ENCODE measurements at places on chromosomes 12 and 14.

- H3K27me3 ChIP-seq = no peaks in the 10 kb centered on the region
- DNase-seq = no peak
- peaks cover 15% of the 10 kb centered on the region for H3K36me3 ChIP-seq
- no peak overlapping the region for H3K4me3 ChIP-seq
- no peak overlapping the region for H3K27ac ChIP-seq
These were observed 3.9 kb downstream of the SNAPC1 start for GRCh38 chr14:61766151-61766550.

- no peak overlapping the region for H3K27ac ChIP-seq
- no peak for DNase-seq
- H3K36me3 ChIP-seq = no peaks in the 10 kb centered on the region
- no peak overlapping the region for H3K4me3 ChIP-seq
- H3K27me3 ChIP-seq = no peaks in the 10 kb centered on the region
- no peaks in the 10 kb centered on the region for H3K4me1 ChIP-seq
These were observed 34.7 kb downstream of the TNFAIP2 start for GRCh38 chr14:103157969-103158368.

DNA sequence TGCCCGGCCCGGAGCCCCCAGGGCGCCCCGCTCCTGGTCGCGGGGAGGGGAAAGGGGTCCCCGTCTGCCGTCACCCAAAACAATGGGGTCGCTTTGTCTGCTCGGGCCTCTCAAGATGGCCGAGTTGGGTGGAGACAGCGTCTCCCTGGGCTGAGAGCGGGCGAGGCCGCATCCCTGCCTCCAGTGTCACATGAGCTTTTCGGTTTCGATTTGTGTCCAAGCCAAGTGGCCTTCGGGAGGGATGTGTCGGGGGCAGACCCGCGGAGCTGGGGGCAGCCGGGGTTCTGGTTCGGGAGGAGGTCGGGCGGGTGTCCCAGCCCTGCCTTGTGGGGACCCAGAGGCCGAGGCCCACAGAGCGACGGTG lies 790 bp downstream of the DYNC1H1 start:
- peak overlapping the region; percentile 93 for H3K27ac ChIP-seq
- H3K4me1 ChIP-seq = peaks cover 12% of the 10 kb centered on the region
- peak; percentile 74 for DNase-seq
- no peaks in the 10 kb centered on the region for H3K27me3 ChIP-seq

DNA sequence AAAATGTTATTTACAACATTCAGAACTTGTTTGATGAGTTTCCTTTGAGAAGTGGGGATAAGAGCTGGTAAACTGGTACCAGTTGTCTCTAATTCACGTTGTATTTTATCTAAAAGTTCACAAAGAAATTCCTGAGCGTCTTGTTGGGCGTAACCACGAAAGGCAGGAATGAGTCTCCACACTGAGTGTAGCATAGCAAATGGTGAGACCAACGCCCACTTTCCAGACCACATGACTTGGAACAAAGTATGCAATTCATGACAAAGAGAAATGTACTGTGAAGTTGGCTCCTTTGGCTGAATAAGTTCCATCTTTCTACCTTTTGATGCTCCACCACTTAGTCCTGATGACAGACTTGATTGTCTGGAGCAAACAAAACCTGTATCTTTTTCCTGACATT lies 18.4 kb downstream of the USP44 start:
- H3K27me3 ChIP-seq = no peaks in the 10 kb centered on the region
- H3K36me3 ChIP-seq = no peaks in the 10 kb centered on the region
- H3K4me3 ChIP-seq = no peak overlapping the region
- no peak for DNase-seq
- H3K27ac ChIP-seq = no peak overlapping the region
- H3K4me1 ChIP-seq = no peaks in the 10 kb centered on the region

- DNase-seq = no peak
- no peaks in the 10 kb centered on the region for H3K36me3 ChIP-seq
- no peak overlapping the region for H3K4me3 ChIP-seq
- no peaks in the 10 kb centered on the region for H3K27me3 ChIP-seq
These were observed 460.8 kb downstream of the BCAT1 start for GRCh38 chr12:24488091-24488596.

DNA sequence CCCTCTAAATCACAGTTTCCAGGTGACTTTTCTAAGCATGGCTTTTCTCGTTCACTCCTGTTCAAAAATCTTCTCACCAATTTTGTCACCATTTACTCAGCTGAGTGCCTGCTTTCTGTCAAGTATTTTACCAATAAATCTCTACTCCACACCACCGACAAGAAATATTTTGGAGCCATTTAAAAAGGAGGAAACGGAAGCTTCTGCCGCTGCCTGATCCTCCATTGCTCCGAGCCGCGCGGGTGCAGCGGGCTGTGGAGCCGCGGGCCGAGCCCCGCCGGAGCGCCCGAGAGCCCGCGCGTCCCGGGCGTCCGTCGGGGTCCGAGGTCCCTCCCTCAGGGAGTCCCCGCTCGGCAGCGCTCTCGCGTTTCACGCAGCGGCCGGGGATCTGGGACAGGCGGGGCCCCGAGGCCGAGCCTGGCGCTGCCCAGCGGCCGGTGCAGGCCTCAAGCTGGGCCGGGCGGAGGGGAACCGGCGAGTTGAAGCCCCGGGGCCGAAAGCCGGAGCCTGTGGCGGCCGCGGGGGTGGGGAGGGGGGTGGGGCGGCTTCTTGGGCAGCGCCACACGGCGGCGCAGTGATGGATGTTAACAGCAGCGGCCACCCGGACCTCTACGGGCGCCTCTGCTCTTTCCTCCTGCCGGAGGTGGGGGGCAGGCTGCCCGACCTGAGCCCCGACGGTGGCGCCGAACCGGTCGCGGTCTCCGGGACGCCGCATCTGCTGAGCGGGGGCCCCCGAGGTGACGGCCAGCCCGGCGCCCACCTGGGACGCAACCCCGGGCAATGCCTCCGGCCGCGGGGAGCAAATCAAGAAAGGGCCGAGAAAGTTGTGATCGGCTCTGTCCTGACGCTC lies 1.1 kb upstream of the HEBP1 start:
- peak overlapping the region; percentile 89 for H3K27ac ChIP-seq
- peak; percentile 72 for DNase-seq
- no peaks in the 10 kb centered on the region for H3K36me3 ChIP-seq

DNA sequence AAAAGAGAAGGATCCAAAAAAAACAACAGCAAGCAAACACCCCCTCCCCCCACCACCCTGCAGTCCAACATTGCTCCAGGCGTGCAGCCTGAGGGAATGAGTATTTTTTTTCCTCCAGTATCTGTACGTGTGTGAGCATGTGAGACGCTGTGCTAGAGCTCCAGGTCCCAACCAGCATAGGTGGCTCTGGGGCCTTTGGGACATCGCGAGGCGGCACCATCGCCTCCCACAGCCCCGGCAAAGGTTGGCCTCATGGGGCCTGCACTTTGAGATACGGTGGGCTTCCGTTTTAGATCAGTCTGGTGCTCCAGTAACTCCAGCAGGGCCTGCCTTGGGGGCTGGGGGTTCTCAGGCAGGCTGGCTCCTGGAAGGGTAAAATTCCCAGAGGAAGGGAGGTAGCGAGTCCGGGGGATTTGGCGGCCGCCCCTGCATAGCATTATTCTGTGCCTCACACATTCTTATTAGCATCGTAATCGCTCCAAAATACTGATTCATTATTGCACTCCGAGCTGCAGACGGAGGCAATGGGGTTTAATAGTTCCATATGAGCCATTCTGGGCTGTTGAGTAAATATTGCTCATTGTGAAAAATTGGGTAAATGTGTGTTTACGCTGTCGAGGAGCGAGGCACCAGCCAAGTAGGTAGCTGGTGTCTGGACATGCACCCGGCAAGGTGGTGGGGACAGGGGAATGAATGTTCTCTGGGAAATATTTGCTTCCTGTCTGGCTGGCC lies 143.1 kb upstream of the MYL2 start:
- no peaks in the 10 kb centered on the region for H3K27me3 ChIP-seq
- DNase-seq = no peak
- peaks cover 6% of the 10 kb centered on the region for H3K4me1 ChIP-seq

- peak; percentile 24 for DNase-seq
- H3K36me3 ChIP-seq = no peaks in the 10 kb centered on the region
- no peaks in the 10 kb centered on the region for H3K4me1 ChIP-seq
- no peaks in the 10 kb centered on the region for H3K27me3 ChIP-seq
These were observed 253.1 kb downstream of the ANO2 start for GRCh38 chr12:5691943-5692342.

DNA sequence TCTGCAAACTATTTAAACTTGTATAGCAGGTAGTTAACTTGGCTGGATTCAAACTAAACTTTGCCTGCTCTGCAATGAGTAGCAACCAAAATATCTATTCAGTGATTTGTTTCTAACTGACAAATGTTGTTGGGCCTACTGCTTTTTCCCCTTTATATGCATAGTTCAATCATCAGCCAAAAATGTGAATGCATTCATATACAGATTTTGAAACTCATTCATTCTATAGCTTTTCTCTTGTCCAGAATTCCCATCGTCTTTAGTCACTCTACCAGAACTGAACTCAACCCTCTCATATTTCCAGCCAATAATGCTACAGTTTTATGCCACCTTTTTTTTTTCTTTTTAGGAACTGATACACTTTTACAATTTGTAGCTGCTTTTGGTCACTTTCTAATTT lies 599.8 kb downstream of the RPL10L start:
- H3K4me1 ChIP-seq = no peaks in the 10 kb centered on the region
- no peaks in the 10 kb centered on the region for H3K27me3 ChIP-seq
- H3K4me3 ChIP-seq = no peak overlapping the region

DNA sequence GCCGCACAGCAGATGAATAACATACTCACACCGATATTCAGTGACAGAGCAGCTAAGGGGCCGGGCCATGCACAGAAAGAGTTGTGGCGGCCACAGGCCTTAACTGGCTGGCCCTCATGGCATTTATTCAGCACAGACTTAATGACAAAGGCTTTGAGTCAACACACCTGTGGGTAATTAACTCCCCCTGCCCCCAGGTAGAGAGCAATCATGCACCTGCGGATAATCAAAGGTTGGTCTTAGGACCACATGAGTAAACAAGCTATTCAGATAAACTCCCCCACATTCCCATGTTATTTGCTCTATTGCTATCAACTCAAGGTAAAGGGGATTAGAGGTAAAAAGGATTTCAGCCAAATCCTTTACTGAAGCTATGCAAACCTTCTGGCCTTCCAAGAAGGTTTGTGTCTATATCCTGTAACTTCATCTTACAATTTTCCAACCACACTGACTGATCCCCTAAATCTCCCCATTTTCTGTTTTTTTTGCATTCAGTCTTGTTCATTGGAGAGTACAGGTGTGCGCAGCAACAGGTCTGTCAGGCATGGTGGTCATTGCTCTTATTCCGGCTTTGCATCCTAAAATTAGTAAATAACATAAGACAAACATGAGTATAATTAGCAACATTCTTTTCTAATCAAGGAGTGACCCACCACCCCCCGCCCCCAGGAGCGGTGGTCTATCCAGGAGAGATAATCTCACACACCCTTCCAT lies 16.9 kb upstream of the BLTP3B start:
- H3K4me3 ChIP-seq = no peak overlapping the region
- H3K27ac ChIP-seq = no peak overlapping the region

GRCh38 chr12:67434671-67435370 lies 165.7 kb downstream of the CAND1 start:
- H3K27ac ChIP-seq = no peak overlapping the region
- no peaks in the 10 kb centered on the region for H3K27me3 ChIP-seq
- no peak for DNase-seq
- peaks cover 24% of the 10 kb centered on the region for H3K4me1 ChIP-seq
- H3K4me3 ChIP-seq = no peak overlapping the region

DNA sequence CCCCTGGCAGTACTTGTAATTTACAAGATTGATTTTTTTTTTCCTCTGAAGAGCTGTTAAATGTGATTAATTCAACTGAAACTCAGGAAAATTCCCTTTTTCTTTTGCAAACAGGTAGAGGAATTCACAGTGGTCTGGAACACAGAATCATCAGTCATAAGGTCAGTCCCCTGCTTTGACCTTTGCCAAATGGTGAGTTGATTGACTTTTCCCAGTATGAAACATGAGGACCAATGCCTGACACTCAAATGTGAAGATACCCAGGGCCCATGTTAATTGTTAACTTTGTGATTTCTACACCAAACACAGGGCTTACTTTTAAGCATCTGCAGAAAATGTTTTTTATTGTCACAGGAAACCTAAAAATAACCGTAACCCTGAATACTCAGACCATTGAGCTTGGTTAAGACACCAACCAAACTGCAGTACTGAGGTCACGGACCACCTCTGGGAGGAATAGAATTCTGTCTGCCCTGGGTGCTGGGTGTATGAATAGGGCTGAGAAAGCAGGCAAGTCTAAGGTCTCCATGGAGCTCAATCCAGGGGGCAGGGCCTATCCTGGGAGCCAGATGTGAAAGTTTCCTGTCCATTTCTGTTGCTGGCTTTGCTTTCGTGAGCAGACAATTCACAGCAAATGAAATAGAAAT lies 192.4 kb downstream of the TMX1 start:
- no peaks in the 10 kb centered on the region for H3K27me3 ChIP-seq
- no peak overlapping the region for H3K27ac ChIP-seq
- H3K4me3 ChIP-seq = no peak overlapping the region
- no peak for DNase-seq
- no peaks in the 10 kb centered on the region for H3K4me1 ChIP-seq

- H3K4me3 ChIP-seq = no peak overlapping the region
- H3K36me3 ChIP-seq = no peaks in the 10 kb centered on the region
- no peaks in the 10 kb centered on the region for H3K27me3 ChIP-seq
- DNase-seq = no peak
- H3K4me1 ChIP-seq = no peaks in the 10 kb centered on the region
- no peak overlapping the region for H3K27ac ChIP-seq
These were observed 8.1 kb upstream of the STX2 start for GRCh38 chr12:130847112-130847511.

DNA sequence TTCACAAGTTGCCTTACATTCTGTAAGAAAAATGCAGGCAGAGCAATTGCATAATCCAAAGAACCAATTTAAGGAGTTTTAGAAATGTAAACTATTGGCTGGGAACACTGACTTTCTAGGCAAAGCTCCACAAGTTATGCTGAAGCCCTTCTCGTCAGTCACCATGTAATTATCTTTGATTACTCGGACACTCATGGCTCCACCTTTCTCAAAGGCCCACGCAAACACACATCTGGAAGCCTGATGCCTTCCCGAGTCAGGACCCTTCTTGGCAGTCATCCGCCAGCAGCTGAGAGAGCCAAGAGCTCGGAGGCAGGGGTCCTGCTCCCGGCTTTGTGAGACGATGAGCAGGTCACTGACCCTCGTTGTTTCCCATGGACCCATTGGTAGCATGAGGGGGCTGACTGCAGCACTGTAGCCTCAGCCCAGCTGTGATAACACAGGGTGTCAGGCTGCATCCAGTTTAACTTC lies 202.2 kb downstream of the TMEM132D start:
- H3K4me3 ChIP-seq = no peak overlapping the region
- peak; percentile 21 for DNase-seq
- no peak overlapping the region for H3K27ac ChIP-seq
- no peaks in the 10 kb centered on the region for H3K36me3 ChIP-seq
- H3K27me3 ChIP-seq = no peaks in the 10 kb centered on the region

Data from lung (tissue), 17 donors.